ENCODE measurements at places on chromosomes 4 and X.
A peak's percentile ranks its signal among the peaks of the same experiment; 100 is the strongest.

DNA sequence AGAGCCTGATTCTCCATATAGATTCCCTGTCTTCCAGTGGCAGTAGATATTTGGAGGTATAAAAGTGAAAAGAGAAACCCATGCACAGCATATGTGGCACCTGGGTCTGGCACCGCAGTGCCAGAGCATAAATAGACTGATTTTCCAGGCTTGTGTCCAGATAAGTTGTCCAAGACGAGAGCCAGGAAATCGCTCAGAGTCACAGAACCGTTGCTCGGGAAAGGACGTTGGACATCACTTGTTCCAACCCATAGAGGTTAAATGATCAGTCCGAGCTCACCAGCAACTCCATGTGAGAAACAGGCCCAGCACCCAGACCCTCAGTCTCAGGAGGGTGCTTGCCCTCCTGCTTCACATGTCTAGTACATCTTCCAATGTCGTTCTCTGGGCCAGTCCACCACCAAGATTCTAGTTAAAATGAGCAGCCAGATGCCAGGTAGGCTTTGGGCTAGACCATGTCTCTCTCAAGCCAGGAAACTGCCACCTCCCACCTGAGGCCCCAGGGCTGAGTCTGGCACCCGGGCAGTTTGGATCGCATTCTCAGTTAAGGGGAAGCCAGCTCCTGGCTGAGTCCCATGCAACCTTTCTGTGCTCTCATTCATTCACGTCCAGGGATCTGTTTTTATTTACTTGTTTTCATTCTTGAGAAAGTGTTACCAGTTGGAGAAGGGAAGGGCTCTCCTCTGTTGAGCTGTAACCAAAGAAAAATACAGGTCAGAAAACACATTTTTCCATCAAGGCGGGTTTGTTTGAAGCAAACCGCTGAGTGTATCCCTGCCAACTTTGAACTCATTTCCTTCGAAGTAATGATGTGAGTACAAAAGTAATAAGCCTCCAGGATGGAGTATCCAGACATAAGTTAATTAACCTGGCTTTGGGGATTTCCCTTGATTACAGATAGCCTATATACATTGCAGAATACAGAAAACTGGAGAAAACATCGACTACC lies 91.7 kb downstream of the PHOX2B start:
- DNase-seq = no peak

DNA sequence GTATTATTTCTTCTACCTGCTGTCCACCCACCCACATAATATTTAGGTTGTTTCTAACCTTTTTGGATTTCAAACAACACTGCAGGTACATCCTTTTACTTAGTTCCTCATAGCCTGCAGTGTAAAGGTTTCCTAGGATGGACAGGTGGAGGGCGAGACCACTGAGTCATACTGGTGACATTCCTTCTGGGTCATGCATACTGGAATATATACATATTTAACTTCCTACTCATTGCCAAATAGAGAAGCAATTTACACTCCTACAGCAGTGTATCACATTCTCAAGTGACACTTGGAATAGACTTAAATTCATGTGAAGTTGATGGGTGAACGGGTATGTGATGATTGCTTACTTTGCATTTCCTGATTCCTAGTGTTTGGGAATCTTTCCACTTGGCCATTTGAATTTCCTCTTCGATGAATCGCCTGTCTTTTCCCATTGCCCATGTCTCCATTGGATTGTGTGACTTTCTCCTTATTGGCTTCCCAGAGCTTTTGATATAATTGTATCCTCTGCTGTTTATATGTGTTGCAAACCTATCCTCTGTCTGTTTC lies 8.2 kb upstream of the PPP2R2C start:
- DNase-seq = no peak

DNA sequence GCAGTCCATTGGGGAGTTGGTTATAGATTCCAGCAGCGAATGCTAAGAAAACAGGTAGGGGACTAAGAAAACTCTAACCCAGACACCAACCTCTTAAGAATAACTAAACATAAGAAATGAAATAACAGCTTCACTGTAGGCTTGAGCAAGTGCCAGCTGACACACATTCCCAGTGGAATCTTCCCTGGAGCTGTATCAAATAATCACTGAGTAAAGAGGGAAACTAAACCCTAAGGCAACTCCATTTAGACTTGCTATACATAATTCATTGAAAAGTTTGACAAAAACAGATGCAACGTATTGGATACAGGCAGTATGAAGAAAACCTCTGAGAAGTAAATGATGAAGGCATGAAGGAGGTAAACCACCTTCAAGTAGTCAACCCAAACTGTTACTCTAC lies 293.5 kb downstream of the OPHN1 start:
- no peak for DNase-seq

DNA sequence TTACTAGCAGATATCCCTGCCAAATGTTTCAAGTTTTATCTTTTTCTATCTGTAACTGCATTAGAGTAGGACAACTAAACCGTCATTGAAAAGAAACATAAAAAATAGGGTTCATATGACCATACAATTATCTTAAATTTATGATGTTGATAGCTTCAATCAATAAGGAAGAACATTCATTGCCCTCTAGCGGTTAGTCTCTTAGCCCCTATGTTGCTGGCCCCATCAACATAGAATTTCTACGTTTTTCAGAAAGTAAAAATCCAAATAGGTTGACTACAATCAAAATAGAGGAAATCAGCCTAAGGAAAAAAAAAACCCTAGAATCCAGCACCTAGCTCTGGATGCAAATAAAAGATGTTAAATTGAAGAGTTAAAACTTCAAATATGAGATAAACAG lies 225.1 kb upstream of the ITM2A start:
- no peak for DNase-seq

GRCh38 chrX:131821945-131822622 lies 201.0 kb upstream of the STK26 start:
- no peak for DNase-seq

DNA sequence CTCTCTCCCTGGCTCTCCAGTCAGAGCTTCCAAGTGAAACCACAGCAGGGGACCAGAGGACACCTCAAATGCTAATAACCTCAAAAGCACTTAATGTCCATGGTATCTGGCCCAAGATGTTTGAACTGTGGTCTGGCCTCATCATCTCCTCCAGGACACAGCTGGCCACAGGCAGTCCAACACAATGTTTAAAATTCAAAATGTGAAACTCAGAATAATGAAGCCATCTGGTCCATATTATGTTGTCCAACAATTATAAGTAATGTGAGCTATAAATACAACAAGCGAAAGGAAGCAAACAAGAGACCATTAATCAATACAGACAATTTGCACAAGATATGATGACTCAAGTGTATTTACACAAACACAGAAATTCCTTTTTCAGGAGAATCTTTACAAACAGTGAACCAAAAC lies 90.7 kb upstream of the S100G start:
- DNase-seq = no peak

DNA sequence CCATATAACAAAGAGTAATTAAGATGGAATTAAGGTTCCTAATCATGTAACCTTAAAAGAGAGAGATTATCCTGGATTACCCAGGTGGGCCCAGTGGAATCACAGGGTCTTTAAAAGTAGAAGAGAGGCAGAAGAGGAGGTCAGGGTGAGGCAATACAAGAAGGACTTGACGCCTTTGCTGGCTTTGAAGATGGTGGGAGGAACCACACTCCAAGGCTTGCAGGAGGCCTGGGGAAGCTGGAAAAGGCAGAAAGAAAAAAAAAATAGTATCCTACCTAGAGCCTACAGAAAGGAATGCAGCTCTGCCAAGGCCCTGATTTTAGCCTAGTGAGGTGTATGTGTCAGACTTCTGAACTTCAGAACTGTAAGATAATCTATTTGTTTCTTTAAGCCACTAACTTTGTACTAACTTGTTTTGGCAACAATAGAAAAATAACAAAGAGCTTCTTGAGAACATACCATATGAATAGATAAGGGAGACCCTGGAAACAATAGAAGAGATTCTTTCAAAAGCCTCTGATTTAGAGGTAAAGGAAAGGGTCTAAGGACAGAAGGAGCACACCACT lies 229.9 kb upstream of the TTC29 start:
- DNase-seq = no peak

DNA sequence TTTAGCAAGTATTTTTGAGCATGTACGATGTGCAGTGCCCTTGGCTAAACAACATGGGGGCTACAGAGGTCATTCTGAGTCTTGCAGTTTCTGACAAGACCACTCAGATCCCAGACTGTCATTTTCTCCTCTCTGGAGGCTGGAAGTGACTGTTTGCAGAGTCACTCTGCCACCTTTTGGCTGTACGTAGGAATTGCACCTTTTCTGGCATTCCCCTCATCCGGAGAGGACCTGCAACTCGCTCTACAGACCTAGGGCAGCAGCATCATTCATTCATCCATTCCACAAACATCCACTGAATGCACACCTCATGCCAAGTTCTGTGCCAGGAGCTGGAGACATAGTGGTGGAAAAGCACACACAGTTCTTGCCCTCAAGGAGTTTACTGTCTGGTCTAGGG lies 160.4 kb upstream of the GPR101 start:
- peak; percentile 16 for DNase-seq

DNA sequence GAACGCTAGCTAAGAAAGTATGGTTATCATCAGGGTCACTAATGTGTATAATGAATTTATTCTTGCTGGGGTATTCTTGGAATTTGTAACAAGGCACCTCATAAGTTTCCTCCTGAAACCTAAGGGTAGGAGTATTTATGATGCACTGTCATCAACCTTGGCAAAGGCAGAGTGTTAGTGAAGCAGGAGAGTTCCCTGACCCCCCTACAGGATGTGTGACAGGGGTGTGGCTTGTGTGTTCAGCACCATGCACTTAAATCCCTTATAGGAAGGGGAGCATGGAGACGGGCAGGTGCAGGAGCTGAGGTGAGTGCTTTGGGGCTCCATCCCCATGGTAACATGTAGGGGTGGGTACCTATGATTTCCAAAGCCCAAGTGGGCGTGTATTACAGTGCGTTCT lies 237.7 kb downstream of the GALNTL6 start:
- DNase-seq = no peak

DNA sequence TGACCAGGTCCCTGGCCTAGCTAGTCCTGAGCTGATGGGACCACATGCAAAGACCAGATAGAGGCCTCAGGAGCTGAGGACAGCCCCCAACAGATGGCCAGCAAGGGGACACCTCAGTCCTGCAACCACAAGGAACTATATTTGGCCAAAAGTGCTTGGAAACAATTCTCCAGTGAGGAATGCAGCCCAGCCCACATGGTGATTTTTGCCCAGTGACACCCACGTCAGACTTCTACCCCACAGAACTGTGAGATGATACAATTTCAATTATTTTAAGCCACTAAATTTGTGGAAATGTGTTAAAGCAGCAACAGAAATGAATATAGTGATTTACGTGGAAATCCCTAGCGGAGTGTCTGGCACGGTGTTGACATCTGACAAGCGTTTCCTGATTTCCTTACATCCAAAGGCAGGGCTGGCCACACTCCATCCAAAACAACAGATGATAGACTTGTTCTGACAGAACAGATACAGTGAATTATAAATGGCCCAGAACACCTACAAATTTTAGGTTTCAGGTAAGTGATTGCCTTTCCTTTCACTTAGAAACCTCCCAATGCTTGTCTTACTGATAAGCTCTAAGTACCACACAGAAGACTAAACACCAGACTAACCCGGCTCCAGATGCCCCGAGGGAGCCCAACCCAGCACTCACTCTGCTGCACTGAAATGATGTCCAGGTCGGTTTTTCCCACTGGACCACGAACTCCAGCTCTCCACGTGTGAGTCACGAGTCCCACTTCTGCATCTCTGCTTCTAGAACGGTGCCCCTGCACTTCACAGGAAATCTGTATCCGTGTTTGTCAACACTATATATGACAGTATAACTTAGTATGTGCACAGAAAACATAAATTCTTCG lies 5.8 kb downstream of the AFAP1 start:
- no peak for DNase-seq

DNA sequence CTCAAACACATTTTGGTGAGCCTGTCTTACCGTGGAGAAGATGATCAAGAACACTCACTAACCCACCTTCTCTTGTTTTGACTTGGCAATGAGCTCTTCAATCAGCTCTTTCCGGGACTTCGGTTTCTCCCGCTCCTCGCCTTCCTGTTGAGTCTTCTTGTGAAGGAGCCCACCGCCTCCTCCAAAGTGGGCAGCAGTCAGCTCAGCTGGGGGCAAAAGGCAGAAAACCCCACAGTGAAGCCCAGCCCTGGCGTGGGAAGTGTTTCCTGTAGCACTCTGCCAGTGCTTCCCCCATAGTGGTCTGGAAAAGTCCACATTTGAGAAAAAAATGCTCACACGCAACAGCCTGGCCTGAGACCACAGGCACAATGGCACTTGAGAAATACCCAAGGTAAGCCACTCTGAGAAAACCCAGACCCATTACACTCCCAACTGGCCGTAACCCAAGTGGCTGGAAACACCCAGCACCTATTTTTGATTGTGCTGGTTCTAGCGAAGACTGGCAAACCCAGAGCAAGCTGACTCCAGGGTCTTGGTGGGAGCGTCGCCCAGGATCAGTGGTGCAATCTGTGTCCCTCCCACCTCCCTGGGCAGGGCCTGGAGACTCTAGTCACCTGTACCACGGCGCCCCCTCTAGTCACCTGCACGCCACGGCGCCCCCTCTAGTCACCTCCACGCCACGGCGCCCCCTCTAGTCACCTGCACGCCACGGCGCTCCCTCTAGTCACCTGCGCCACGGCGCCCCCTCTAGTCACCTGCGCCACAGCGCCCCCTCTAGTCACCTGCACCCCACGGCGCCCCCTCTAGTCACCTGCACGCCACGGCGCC lies 8.6 kb downstream of the NOP14 start:
- peak; percentile 63 for DNase-seq

DNA sequence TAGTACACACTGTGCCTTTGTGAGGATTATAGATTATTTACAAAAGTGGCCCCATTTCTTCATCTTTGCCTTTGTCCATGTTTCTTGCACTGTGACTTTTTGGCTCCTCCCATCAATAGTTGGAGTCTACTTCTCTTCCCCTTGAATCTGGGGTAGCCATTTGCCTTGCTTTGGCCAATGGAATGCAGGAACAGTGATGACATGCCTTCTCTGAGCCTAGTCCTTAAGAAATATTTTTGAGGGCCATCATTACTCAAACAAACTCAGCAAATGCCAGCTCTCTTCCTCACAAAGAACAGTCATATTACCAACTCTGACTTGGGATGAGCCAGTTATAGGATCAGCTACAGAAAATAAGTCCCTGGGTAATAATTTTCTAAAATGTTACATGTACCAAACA lies 189.6 kb downstream of the FRMPD4 start:
- no peak for DNase-seq

DNA sequence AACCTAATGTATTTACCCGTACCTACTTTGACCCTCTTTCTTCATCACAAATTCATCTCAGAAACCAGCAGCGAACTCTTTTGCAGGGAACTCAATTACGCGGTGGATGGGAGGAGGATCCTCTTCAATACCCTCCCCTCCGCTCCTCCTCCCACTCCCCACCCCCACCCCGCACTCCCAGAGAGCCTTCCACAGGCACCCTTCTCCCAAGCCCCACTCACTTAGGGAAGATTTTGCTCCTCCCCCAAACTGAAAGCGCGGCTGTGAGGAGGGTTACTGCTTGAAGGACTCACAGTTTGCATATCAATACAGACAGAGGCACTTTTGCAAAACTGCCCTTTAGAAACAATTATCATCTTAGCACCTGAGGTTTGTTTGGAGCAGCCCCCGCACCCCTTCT lies 960 bp upstream of the IL1RAPL1 start:
- DNase-seq = no peak

GRCh38 chr4:94515365-94515764 lies 63.6 kb downstream of the PDLIM5 start:
- DNase-seq = no peak

- no peak for DNase-seq
Observed at GRCh38 chr4:182973511-182973911, 56.3 kb upstream of the DCTD start.
